ENCODE measurements at places on chromosomes 11 and 22.
A peak's percentile ranks its signal among the peaks of the same experiment; 100 is the strongest.

- DNase-seq = no peak
Measured at GRCh38 chr22:49232319-49233067, 595.2 kb downstream of the BRD1 start.

DNA sequence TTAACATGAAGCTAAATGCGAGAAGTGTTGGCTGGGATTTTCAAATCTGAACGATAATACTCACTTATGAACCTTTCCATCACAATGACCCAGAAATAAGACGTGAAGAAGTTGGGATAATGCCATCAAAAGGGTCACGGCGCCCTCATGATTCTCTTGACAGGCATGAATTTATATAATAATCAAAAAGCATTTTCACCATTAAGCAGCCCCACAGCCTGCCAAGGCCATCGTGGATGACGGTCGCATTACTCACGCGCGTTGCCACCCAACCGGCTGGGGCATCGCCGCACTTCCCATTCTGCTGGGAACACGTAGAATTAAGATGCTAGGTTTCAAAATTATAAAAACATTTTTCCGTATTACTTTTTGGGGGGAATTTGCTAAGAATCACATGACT, 18.9 kb upstream of the GAL start:
- no peak for DNase-seq

GRCh38 chr11:20374741-20375300, 11.3 kb downstream of the HTATIP2 start:
- DNase-seq = no peak

- no peak for DNase-seq
Measured at GRCh38 chr11:125903711-125904659, at the start of gene DDX25. DDX25 (plus strand) TSS chr11:125904508; CDS start chr11:125904518, 10 bp downstream.

- no peak for DNase-seq
Measured at GRCh38 chr11:26348776-26349175, 16.8 kb downstream of the ANO3 start.

DNA sequence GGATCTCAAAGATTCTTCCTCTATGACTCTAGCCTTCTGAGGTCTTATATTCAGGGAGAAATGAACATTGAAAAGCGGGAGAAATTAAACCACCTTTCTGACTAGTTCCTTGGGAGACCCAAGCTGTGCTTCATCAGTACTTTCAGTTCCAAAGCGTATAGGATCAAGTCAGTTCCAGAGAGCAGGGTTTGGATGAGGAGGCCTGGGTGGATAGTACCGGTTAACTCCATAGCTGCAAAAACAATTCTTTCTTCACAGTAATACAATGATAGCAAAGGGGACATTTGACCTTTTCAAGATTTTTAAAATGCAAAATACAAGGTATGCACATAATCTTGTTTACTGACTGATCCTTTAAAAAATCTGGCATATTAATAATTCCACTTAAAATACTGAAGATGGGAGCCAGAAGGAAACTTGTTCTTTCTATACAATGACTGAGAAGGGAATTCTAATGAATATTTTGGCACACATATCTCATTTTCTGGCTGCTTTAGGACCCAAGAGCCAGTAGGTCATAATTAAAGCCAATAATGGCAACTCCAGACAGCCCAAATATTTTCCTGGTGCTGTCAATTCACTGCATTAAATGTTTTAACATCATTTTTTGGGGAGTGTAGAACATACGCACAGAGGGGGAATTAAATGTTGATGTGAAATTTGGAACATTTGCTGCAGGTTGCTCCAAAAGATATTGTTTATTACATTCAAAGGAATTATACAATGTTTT, 16.0 kb downstream of the ADM start:
- no peak for DNase-seq

GRCh38 chr11:67396587-67397389, 4.9 kb downstream of the PPP1CA start:
- no peak for DNase-seq

GRCh38 chr22:50436015-50436830, 38.6 kb downstream of the SBF1 start:
- DNase-seq = no peak

- no peak for DNase-seq
Measured at GRCh38 chr22:30169002-30169401, 77.6 kb downstream of the LIF start.

DNA sequence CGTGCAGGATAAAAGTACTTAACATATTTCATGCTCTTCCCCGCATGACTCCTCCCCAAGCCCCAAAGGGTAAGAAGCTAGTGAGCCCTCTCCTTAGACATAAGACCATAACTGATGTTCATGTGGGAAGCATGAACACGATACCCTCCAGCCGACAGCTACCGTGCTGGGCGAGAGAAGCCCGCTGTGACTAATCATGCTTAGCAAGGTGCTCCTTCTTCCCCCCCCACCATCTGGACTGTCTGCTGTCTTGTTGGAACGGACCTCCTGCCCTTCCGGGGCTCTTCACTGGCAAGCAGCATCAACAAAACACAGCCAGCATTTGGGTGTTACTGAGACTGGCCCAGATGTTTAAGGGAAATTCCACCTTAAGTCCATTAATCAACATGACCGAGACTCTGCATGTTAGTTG, 200.6 kb downstream of the DBX1 start:
- no peak for DNase-seq

DNA sequence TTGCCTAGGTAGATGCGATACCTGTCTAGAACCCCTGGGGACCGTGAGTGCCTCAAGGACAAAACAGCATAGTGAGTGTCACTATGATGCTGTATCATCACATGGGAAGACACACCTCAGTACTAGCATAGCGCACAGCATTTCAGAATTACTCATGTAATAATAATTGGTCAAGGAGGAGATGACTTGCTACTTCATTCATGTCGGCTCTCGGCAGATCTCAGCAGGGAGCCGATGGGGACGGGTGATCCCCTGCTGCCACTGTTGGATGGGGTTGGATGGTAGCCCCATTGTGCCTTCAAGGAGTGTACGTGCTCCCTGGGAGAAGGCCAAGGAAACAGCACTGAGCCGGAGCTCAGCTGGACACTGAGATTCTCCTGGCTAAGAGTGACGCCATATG, 186.9 kb downstream of the EFCAB6 start:
- no peak for DNase-seq

DNA sequence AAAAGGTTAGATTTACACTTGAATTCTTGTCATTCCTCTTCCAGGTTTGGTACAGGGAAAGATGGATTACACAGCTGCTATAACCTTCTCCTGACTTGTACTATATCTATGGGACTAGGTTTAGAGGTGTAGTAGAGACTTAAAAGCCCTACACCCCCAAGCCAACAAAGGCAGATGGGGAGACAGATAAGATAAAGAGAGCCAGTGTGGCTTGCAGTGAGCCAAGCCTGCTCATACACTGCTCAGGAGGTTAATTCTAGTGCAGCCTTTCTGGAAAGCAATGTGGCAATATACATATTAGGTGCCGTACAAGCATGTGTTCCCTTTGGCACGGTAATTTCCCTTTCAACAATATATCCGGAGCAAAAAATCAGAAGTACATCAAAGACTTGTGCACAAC, 10.8 kb downstream of the SIK3 start:
- DNase-seq = no peak

DNA sequence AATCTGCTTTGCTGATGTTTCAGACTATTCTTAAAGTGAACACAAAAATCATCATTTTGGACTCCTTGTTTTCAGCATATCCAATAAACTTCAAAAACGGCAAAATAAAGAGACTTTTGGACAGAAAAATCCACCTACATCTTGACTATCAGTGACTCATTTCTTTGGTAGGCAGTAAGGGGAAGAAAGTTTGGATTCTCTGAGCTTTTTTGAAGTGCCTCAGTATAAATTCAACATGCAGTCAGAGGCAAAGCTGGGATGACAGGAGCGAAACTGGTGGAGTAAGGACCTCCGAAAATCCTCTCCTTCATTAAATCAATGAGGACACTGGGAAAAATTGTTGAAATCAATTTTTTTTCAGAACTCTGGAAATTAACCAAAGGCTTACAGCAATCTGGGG, 29.7 kb downstream of the EFCAB6 start:
- DNase-seq = no peak

GRCh38 chr11:97461934-97462333, 1072.1 kb downstream of the JRKL start:
- DNase-seq = no peak

GRCh38 chr11:82854242-82854641, 46.0 kb downstream of the PRCP start:
- no peak for DNase-seq

DNA sequence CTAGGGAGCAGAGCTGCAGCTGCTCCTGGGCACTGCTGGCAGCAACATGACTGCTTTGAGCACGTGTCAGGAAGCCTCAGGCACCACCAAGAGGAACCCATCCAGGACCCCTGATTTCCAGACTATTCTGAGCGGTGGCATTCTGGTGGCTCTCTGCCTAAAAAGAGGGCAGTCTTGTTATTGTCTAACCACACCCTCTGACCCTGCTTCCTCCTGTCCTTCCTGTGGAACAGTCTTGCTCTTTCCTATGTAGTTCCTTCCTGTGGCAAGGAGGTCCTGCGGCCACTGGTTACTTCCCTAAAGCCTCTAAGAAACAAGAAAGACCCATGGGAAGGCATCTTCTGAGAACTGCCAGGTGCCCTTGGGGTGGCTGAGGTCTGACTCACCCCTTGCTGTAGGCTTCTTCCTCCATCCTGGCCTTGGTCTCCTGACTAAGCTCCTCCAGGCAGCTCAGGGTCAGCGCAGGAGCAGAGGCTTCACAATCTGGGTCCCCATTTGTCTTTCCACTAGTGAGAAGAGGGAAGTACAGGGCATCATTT, 13.1 kb upstream of the LYVE1 start:
- DNase-seq = no peak

GRCh38 chr22:29936186-29936585, 53.2 kb downstream of the MTMR3 start:
- DNase-seq = no peak

DNA sequence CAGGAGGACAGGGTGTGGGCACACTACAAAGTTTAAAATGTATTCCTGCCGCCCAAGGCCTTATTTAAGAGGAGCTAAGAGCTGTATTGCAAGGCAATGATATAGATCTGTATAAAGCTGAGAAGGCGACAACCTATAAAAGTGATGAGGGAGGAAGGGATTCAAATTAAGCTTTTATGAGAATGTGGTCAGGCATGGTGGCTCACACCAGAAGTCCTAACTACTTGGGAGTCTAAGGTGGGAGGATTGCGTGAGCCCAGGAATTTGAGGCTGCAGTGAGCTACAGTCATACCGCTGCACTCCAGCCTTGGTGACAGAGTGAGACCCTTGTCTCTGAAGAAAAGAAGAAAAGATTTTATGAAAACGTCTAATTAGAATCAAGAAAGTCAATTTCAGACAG, 9.7 kb upstream of the GLB1L3 start:
- no peak for DNase-seq

GRCh38 chr22:27581236-27581635, 220.3 kb downstream of the MN1 start:
- DNase-seq = no peak

DNA sequence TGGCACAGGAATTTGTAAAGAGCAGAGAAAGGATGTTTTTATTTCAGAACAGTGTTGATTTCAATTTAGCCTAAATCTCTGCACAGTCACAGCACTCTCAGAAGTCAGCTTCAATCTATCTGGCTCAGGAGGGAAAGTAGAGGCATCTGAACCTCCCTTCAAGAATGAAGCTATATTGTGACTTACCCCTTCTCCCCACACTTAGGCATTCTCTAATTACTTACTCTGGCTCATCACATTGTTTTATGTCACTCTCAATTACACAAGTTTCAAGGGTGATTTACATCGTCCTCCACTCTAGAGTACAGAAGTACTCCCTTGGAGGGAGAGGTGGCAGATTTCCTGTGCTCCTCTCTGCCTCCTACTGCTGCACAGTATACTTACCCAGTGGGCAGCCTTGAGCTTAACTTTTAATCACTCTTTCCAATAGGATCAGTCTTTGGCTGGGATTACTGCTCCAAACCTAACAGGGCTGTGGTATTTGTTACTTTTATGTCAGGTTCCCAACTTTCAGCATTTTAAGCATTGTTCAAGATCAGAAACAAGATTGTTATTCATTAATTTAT, 211.4 kb downstream of the AASDHPPT start:
- DNase-seq = no peak

GRCh38 chr11:69250186-69251056, 43.5 kb upstream of the MYEOV start:
- DNase-seq = no peak

GRCh38 chr11:135075740-135076139, 663.7 kb upstream of the B3GAT1 start:
- DNase-seq = no peak

GRCh38 chr11:125235071-125235471, 70.5 kb downstream of the PKNOX2 start:
- no peak for DNase-seq

- DNase-seq = no peak
Measured at GRCh38 chr11:133917921-133918607, 38.7 kb downstream of the IGSF9B start.

DNA sequence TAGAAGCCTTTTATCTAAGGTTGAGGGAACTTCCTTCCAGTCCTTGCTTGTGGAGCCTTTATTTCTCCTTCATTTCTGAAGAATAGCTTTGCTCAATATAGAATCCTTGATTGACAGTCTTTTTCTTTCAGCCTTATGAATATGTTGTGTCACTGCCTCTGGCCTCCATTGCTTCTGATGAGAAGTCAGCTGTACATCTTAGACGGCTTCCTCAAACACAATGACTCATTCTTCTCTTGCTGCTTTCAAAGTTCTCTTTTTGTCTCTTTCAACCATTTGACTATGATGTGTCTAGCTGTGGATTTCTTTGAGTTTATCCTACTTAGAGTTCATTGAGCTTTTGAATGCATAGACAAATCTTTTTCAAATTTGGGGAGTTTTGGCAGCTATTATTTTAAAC, 893.2 kb downstream of the BRD1 start:
- no peak for DNase-seq

DNA sequence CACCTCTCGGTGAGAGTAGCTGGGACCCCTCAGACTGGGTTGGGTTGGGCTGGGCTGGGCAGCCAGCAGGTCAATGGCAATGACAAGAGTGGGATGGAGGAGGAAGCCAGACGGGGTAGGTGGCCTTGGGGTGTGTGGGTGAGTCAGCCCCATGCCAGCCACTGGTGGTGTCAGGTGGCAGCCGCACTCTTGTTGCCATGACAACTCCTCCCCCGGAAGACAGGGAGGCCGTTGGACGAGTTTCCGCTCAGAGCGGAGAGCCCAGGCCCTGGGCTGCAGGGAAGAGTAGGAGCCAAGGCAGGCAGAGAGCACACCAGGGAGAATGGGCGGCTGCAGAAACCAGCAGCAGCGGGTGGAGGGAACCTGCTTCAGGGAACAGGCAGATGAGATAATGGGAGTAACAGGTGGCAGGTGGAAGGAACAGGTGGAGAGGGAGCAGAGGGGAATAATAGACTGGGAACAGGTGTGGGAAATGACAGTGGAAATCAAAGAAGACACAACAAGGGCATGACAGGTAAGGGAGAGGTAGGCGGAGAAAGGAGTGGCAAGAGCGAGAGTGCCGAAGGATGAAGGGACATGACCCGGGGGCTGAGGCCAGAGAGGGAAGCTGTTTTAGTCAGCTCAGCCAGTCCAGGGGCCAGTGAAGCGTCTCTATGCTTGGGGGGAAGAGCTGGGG, 8.7 kb downstream of the SPTBN2 start:
- peak; percentile 85 for DNase-seq

- no peak for DNase-seq
Measured at GRCh38 chr11:100438376-100438775, 248.7 kb upstream of the ARHGAP42 start.

Measured in NCI-H748 treated with DMSO at 0.1 percent for 48 hours (cell line).